ENCODE measurements at places on chromosomes 6 and 20. TPM values are rescaled to one million over a fixed set of nuclear protein-coding genes. Genes with fewer than 3 reads are reported as not detected.

GRCh38 chr6:108622641-108623298 is 62.1 kb downstream of the FOXO3 start:
- peak; percentile 87 for DNase-seq

GRCh38 chr6:73727114-73727513 is 31.1 kb downstream of the CD109 start:
- DNase-seq, result no peak

GRCh38 chr20:50193836-50194421 is 3.3 kb downstream of the CEBPB start:
- no peak for DNase-seq

DNA sequence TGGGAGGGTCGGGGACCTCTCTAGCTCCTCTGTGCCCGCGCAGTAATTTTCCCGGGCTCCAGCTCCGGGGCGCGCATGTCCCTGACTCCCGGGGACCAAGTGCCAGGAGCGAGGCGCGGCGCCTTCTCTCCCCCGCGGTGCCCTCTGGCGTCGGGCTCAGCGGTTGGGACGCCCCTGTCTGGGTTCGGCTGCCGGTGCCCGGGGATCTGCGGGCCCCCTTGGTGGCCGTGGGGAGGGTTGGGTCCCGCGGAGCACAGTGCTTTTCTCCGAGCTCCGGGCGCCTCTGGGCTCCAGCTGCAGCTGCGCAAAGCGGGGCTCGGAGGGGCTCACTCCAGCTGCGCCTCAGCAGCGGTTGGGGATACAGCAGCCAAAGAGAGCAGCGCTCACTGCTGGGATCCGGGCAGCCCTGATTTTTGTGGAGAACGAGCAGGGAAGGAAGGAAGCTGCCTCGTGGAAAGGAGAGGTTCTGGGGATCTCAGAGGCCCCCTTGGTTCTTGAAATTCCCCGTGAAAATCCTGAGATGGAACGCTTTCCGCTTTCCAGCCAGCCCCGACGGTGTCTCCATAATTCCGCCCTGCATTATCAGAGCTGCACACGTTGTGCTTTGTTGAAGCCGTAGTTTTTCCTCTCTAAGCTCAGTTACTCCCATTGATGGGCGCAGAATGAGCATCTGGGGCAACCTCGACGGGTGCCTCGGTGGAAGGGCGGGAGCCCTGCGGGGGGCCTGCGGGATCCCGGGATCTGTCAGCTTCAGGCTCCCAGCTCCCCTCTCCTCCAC is 861 bp downstream of the PPP1R14C start:
- DNase-seq, result no peak

DNA sequence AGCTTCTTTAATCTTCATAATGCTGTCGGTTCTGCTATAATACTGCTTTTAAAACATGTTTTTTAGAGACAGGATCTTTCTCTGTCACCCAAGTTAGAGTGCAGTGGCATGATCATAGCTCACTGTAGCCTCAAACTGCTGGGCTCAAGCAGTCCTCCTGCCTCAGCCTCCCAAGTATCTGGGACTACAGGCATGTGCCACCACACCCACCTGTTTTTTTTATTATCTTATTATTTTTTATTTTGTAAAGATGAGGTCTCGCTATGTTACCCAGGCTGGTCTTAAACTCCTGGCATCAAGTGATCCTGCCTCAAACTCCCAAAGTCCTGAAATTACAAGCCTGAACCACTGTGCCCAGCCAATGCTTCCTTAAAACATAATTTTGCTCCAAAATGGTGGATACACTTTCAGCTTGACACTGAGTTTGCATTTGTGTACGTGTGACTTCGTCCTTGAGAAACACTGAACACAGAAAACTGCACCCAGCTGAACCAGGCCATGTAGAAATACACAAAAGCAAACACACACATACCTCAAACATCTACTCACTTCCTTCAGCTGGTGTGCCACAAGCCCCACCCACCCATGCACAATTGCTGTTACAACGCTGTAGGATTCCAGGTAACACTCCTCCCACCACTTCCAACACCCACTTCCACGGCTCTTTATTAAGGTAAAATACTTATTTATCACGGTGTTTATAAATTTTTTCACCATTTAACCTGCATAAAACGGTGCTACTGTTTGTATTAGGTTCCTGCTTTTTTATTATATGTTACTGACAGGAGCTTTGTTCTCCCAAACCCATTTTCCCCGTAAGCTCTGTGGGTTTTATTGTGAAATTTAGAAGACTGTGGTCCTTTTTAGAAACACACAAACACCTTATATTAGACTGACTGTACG is 109.1 kb downstream of the TSHZ2 start:
- no peak for DNase-seq

DNA sequence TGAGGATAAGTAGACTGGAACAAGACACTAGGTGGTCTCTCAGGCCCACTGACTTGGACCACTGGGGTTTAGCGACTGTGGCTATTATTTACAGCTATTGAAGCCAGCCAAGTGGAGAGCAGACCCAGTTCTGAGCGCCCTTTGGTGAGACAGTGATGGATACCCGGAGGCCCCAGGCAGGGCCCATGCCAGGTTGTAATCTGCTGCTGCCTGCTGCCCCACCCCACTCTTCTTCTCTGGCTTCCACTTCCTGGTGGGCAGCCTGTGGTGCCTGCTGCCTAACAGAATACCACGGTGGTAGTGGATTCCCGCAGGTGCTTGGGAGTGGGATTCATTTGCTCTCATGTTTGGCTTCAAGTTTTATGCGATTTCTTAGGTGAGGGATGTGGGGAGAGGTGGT is 570 bp downstream of the RAB44 start:
- no peak for DNase-seq

GRCh38 chr6:138230759-138231380 is 12.6 kb upstream of the PBOV1 start:
- no peak for DNase-seq

- no peak for DNase-seq
These were observed 67.2 kb upstream of the TRAF3IP2 start for GRCh38 chr6:111672761-111673450.

- DNase-seq, result no peak
These were observed 71.9 kb downstream of the TMEM170B start for GRCh38 chr6:11609324-11610071.

DNA sequence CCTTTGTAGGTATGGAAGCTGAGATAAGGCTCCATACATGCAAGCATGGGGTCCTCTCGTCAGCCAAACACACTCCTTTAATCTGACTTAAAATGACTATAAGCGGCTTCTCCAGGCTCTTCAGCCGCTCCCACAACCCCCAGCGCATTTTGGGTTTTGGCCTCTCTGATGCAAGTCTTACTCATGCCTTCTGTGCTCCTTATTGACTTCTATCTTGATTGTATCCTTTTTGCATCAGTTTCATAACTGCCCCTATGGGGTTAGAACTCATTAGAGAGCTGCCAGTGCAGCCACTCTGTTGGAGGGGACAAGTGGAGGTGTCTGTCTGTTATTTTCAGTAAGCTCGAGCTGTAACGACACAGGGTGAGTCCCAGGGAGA is 70.1 kb upstream of the TAB2 start:
- no peak for DNase-seq

- DNase-seq, result no peak
These were observed 396.7 kb downstream of the LAMA2 start for GRCh38 chr6:129279343-129280292.

DNA sequence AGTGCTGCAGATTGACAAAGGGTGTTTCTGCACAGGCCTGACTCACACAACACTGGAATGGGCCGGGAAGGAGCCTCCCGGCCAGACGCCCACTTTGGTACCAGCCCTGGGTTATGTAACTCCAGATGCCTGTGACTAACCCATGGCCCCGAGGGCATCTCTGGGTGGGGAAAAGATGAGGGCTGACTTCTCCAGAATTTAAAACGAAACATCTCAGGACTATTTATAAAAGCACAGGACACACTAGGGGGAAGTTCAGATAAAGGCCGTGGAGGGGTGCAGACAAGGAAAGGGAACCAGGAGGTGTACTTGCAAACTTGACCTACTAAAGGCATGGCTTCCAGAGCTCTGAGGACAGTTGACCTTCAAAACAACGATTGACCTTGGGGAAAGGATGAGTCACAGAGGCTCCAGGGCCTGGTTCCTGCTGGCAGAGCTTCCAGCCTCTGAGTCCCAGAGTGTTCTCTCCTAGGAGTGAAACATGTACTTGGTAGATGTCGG is 196.9 kb downstream of the NFATC2 start:
- no peak for DNase-seq

GRCh38 chr6:144820270-144820669 is 535.1 kb downstream of the UTRN start:
- no peak for DNase-seq

DNA sequence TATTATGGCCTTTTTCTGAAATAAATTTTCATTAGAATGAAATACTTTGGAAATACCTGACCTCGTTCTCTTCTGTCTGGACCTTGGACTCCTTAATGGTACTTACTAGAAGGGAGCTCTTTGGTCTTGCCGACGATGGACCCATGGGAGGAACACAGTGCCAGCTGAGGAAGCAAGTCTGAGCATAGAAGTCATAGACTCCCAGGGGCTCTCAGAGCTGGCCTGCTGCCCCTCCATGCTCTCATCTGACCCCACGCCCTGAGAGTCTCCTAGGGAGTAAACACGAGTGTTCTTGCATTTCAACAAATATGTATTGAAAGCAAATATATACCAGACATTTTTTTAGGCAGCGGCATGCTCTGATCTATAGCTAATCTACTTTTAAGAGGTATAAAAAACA is 87.8 kb downstream of the PLEKHG1 start:
- peak; percentile 87 for DNase-seq

DNA sequence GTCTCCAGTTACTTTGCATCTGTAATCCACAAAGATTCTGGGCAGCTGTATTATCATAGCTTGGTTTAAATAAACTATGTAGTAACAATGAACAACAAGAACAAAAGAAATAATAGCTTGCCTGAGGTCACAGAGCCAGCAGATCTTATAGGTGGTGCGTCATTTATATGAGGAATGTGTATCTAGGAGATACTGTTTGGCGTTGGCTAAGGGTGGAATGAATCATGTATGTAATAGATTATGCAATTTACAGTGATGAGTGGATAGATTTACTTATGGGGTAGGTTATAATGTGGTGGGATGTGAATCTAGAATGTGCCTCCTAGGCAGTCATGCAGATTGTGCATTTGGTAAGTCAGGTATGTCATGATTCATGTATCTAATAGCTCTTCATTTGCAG is 42.8 kb downstream of the HNF4A start:
- no peak for DNase-seq

DNA sequence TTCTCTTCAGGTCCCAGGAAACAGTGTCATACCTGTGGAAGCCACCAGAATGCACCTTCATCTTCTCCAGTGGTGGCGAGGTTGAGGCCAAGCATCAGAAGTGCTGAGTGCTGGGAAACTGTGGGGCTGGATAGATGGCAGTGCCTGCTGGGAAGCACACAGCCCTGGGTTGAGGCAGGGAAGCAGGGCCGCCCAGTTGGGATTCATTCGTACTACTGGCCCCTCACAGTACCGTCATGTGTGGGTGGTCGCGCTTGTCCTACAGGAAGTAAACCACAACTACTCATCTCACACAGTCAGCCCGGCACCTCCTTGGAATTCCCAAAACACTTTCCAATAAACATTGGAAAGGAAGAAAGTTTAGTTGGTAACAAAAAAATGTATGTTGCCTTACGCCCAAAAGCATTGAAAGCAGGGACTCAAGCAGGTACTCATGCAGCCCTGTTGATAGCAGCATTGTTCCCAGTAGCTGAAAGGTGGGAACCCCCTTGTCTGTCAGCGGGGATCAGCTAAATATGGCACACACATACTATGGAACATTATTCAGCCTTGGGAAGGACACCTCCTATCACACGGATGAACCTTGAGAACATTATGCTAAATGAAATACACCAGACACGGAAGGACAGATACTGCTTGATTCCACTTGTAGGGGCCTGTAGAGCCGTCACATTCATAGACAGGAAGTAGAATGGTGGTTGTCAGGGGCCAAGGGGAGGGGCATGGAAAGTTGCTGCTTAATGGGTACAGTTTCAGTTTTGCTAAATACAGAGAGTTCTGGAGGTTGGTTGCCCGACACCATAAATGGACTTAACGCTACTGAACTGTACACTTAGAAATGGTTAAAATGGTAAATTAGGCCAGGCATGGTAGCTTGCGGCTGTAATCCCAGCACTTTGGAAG is 162.7 kb downstream of the MTHFD1L start:
- no peak for DNase-seq

GRCh38 chr6:132513831-132514545 is 1.1 kb upstream of the STX7 start:
- no peak for DNase-seq

- no peak for DNase-seq
These were observed 128.3 kb downstream of the OLIG3 start for GRCh38 chr6:137365707-137366437.

GRCh38 chr6:20403766-20404640 is 2.3 kb downstream of the E2F3 start:
- DNase-seq, result no peak

GRCh38 chr6:17771609-17772008 is 64.9 kb upstream of the NUP153 start:
- no peak for DNase-seq

The SUMO4 gene
- total RNA-seq, result 1.8 TPM

The CCN5 gene
- total RNA-seq, result 210 TPM

The VWA7 gene
- total RNA-seq, result 0.48 TPM

The ARMC12 gene
- total RNA-seq, result 0.57 TPM

The DEFB124 gene
- 0.76 TPM for total RNA-seq

The PAX1 gene
- not detected for total RNA-seq

The TCP11 gene
- total RNA-seq, result not detected

The GPR63 gene
- 0.90 TPM for total RNA-seq

The IPCEF1 gene
- 4.0 TPM for total RNA-seq

The NKAIN2 gene
- 0.23 TPM for total RNA-seq

The DNMT3B gene
- 0.56 TPM for total RNA-seq

The MAP7 gene
- 3.1 TPM for total RNA-seq

The SLC23A2 gene
- 23.2 TPM for total RNA-seq

The AVP gene
- total RNA-seq, result not detected

Data from posterior vena cava (tissue), 2 donors.